ENCODE measurements at places on chromosomes 3 and 15. TPM values are rescaled to one million over a fixed set of nuclear protein-coding genes. Genes with fewer than 3 reads are reported as not detected.

SLC6A1 gene
- total RNA-seq: not detected

TEX55 gene
- total RNA-seq: not detected

DNA sequence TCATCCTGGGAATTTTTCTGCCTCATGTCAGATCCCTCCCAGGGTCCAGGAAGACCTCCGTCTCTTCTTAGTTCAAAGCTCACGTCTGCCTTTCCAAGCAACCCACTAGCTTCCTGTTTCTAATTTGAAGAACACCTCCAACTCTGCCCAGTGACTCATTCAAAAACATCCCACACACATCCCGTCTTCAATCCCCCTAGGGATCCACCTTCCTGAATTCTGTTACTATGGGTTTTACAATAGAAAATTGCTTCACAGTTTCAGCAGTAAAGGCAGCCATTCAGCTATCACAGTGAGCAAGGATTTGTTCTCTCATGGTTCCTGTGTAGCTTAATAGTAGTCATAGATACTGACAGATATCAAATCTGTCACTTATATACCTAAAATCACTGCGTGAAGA, 308.3 kb upstream of the CCDC54 start:
- DNase-seq: no peak

DNA sequence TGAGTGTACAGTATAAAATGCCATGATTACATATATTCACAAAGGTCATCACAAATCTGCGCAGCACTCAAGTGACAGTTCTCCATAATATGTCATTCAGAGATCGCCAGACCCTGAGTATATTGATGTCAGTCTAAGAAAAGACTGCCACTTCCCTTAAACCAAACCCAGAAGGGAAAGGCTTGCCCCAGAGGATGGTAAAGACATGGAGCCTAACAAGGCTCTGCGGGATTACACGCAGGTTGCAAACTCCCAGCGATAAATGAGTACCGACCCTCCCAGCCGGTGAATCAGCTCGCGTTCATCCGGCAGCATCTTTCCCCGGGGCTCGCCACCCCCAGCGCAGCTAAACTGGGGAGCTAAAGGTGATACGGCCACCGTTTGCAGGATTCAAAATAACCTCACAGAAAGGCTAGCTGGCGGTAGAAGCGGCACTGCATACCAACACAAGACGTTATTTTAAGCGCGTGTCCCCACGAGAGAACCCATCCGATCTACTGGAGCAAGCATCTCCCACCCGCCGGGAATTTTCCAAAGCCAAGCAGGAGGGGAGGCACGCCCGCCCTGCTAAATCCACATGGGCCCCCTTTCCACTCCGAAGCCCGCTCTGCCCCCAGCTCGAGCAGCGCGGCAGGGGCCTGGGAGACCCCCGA, 643 bp downstream of the MYO5A start:
- peak; percentile 20 for DNase-seq

- DNase-seq: no peak
Measured at GRCh38 chr15:96333131-96334016, 2.9 kb downstream of the NR2F2 start.

- no peak for DNase-seq
Measured at GRCh38 chr3:73448041-73448440, 176.7 kb downstream of the PDZRN3 start.

GRCh38 chr3:183185696-183186095, 23.2 kb upstream of the LAMP3 start:
- no peak for DNase-seq

- no peak for DNase-seq
Measured at GRCh38 chr3:119598410-119599098, 869 bp downstream of the PLA1A start.

DNA sequence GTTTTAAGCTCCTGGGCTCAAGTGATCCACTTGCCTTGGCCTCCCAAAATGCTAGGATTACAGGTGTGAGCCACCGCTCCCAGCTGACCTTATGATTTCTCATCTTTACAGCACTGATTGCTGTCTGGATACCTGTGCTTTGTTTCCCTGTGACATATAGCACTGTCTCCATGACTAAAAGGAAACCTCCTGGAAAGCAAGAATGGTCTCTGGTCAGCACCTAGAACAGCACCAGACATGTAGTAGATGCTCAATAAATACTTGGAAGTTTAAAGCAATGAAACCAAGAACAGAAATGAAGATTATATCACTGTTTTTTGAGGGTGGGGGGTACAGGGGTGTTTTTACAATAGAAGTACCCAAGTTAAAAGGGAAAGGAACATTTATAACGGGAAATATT, 156.8 kb upstream of the ADAMTS9 start:
- DNase-seq: no peak

- DNase-seq: no peak
Measured at GRCh38 chr3:65534805-65535204, 503.9 kb downstream of the MAGI1 start.

GOLGA8J gene
- not detected for total RNA-seq

- no peak for DNase-seq
Measured at GRCh38 chr3:50323092-50323600, 601 bp upstream of the HYAL2 start.

GPR149 gene
- total RNA-seq: not detected

DNA sequence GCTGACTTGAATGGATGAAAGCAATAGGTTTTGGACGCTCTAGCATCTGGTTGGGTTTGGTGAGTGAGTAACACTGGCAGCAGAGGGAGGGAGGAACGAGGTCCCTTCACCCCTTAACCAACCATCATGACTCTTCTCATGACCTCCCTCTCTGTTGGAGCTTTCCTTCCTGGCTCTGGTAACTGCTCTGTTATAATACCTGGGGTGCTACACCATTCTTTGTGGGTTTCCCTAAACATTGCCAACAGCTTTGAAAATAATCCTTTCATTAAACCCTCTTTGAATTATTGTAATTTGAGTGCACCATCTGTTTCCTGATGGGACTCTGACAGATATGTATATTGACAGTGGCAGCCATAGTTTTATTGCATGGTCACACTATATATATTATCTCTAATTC, 146.2 kb upstream of the PTPRG start:
- no peak for DNase-seq

DNA sequence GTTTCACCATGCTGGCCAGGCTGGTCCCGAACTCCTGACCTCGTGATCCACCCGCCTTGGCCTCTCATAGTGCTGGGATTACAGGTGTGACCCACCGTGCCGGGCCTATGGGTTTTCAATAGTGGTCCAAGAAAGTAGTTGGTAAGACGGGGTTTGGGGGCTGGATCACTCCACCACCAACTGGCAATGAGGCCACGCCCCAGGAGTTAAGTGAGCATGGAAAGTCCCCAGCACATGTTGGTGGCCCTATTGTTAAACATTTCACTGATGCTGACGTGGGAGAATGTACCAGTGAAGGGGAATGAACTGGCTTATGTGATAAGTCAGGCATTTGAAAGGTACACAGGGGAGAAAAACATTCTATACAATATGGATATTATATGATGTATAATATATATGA, 80.4 kb downstream of the CHRD start:
- no peak for DNase-seq

DNA sequence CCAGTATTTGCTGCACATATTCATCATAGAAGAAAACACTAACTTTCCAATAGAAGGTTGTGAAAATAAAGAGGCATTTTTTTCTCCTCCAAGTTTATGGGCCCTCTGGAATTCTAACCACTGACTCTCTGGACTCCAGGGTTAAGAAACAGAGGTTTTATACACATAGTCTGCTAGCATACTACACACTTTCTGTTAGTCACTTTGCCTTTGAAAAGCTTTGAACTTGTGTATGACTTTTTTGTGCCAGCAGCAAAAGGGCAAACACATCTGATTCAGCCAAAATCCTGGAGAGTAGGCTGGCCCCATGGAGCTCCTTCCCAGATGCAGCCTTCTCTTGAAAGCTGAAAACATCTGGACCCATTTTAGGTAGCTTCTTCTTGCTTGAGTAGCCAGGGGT, 6.2 kb downstream of the ZIC4 start:
- DNase-seq: no peak

DNA sequence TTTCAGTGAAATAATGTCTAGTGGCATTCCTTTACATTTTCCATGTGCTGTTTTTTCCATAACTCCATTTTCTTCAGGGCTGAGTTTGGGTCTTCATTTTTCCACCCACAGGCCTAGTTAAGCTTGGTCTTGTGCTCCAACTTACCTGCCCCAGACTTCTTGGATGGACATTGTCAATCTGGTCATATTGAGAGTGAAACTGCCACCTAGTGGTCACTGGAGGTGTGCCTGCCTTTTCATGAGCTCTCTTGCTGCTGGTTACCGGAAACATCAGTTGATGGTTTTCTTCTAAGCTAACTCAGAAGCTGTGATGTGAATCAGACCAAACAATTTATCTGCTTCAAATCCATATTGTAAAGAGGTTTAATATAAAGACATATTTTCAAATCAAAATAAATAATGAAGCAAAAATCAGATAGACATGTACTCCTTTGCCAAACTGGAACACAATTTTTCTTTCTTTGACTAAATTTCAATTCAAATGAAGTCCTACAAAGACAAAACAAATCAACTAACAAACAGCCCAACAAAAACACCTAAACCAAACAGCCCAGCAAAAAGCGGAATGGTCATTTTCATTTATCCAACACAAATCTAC, 135.1 kb upstream of the RASGRP1 start:
- peak; percentile 63 for DNase-seq

All from activated T-helper 1 cell treated with anti-CD3 and anti-CD28 coated beads, Interleukin-12 subunit alpha, Interleukin-12 subunit beta, Interleukin-2, Interleukin-4 antibody, amounts not matched to agents 30 ng/mL and 10 ng/mL and 1 ng/mL, durations not matched to agents 14 hours and 24 hours and 36 hours (primary cell).